ENCODE measurements at places on chromosomes 12 and 14.

GRCh38 chr12:27285403-27285802 lies 41.3 kb downstream of the STK38L start:
- DNase-seq: peak; percentile 42

GRCh38 chr12:6430124-6430989 lies 14.4 kb upstream of the CD27 start:
- peak; percentile 100 for DNase-seq

GRCh38 chr12:48512855-48513254 lies 12.6 kb upstream of the OR8S1 start:
- no peak for DNase-seq

- peak; percentile 51 for DNase-seq
Measured at GRCh38 chr12:77841521-77841920, 10.8 kb downstream of the NAV3 start.

GRCh38 chr14:54085232-54085761 lies 128.7 kb upstream of the BMP4 start:
- DNase-seq: peak; percentile 6

- DNase-seq: no peak
Measured at GRCh38 chr14:75554482-75554881, 23.9 kb upstream of the FLVCR2 start.

DNA sequence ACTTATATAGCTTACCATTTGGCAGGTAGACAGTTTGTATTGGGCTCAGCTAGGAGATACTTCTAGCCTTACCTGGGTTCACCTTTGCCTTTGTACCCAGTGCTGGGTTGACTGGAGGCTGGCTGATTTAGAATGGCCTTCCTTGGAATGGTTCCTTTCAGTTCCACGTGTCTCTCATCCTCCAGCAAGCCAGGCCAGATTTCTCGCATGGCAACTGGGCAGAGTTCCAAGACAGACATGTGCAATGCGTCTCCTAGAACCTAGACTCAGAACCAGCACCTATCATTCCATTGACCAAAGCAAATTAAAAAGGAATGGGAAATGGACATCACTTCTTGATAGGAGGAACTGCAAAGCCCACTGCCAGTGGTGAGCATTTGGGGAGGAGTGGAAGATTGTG lies 79.1 kb upstream of the BDKRB2 start:
- peak; percentile 31 for DNase-seq

GRCh38 chr14:64702493-64703394 lies 1.5 kb upstream of the PLEKHG3 start:
- no peak for DNase-seq

DNA sequence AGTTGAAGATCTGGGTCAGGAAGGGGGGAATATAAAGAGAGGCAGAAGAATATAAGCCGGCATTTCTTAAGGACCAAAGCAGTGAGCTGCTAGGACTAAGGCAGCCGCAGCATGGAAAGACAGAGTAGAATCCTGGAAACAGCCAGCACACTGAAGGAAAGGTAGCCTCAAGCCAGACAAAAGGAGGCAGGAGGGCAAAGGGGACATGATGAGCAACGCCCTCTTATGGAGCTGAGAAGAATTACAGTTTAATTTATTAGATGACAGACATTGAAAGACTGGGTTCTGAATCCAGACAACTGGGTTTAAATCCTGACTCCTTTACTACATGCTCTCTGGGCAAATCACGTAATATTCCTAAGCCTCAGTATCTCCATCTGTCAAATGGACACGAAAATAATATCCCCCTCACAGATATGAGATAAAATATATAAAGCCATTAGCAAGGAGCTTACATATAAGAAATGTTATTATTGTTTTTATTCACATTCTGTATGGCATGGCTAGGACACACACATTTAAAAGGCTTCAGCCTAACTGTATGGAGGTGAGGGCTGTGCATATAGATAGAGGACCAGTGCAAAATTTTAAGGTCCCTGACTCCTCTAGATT lies 8.1 kb upstream of the PCED1B start:
- no peak for DNase-seq

DNA sequence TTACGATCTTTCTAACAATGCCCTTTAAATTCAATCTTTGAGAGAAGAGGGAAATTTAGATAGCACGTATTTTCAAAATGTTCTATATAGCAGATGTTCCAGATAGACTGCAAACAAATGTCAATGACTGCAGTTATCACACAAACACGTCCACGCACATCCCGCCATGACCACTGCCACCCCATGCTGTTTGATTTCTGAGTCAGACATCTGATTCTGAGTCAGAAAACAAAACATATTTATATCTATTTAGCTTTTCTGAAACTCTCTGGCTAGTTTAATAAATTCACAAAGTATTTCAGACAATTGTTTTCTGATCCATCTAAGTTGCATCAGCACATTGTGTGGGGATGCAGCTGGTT lies 105.9 kb upstream of the BCAT1 start:
- DNase-seq: no peak

DNA sequence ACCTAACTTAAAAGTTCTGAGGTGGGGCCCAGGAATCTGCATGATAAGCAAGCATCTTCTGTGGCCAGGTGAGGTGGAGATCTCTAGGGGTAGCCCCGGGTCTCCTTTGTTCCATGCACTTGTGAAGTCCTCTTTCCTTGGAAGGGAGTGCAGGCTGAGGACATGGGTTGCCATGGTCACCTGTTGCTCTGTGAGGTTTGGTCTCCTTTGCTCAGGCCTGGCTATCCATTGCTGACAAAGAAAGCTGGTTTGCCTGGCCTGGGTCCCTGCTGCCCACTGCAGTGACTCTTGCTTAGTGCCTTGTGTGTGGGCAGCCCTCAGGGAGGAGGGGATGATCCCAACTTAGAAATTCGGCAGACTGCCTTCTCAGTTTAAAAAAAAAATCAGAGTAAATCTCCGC lies 11.1 kb downstream of the NRXN3 start:
- DNase-seq: no peak

DNA sequence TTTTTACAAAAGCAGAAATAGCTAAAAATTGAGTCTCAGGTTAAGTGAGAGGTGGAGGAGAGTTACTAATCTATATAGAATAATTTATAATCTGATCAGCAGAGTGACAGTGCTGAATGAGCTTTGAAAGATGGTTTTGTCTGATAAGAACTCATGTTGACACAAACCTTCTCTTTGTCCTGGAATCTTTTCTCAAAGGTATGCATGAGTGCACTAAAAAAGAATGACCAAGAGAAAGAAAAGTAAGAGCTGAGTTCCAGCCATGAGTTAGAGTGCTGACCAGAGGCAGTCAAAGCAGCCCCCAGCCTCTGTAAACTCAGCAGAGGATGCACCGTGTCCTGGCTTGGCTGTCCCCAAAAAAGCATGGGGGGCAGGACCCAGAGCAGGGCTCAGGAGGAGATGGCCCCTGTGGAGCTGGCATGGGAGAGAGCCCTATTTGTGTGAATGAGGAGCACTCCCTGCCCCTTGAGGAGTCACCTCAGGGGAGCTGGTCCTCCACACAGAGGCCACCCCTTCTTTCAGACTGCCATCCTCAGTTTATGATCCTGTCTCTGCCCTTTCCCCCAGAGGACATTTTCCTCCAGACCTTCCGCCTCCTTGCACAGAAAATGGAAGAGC lies 129.8 kb downstream of the SEC23A start:
- no peak for DNase-seq

- no peak for DNase-seq
Measured at GRCh38 chr12:53967421-53967925, 5.5 kb upstream of the HOXC11 start.

- no peak for DNase-seq
Measured at GRCh38 chr12:120901818-120902217, 2.3 kb downstream of the SPPL3 start.

- DNase-seq: peak; percentile 66
Measured at GRCh38 chr14:34331728-34332623, 130.1 kb downstream of the SPTSSA start.

- no peak for DNase-seq
Measured at GRCh38 chr12:18719922-18720510, 17.8 kb downstream of the PLCZ1 start.

GRCh38 chr12:119989361-119989730 lies 310 bp downstream of the BICDL1 start:
- DNase-seq: peak; percentile 35

DNA sequence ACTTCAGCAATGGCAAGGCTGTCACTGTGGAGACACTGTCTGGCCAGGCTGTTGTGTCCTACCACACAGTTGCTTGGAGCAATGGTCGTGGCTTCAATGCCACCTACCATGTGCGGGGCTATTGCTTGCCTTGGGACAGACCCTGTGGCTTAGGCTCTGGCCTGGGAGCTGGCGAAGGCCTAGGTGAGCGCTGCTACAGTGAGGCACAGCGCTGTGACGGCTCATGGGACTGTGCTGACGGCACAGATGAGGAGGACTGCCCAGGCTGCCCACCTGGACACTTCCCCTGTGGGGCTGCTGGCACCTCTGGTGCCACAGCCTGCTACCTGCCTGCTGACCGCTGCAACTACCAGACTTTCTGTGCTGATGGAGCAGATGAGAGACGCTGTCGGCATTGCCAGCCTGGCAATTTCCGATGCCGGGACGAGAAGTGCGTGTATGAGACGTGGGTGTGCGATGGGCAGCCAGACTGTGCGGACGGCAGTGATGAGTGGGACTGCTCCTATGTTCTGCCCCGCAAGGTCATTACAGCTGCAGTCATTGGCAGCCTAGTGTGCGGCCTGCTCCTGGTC lies 4.3 kb downstream of the LRP10 start:
- DNase-seq: no peak

- DNase-seq: peak; percentile 92
Measured at GRCh38 chr12:47021298-47021697, 58.1 kb upstream of the PCED1B start.

- DNase-seq: no peak
Measured at GRCh38 chr12:80316222-80316621, 127.8 kb upstream of the PTPRQ start.

GRCh38 chr12:53378724-53379388 lies 1.1 kb upstream of the SP1 start:
- DNase-seq: no peak

DNA sequence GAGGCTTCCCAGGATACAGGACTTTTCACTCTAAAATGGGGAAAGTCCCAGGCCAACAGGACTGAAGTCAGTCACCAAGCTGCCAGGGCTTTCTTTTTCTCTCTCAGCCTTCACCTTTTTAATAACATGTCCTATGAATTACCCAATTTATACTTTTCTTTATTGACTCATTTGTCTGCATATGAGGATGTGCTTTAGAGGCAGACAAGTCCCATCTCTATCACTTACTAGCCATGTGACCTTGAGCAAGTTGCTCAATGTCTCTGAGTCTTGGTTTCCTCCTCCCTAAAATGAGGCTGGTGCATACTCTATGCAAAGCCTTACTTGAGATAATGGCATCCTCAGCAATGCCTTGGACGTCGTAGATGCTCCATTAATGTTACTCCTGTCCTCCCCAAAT lies 98.1 kb upstream of the TMPO start:
- DNase-seq: peak; percentile 42

DNA sequence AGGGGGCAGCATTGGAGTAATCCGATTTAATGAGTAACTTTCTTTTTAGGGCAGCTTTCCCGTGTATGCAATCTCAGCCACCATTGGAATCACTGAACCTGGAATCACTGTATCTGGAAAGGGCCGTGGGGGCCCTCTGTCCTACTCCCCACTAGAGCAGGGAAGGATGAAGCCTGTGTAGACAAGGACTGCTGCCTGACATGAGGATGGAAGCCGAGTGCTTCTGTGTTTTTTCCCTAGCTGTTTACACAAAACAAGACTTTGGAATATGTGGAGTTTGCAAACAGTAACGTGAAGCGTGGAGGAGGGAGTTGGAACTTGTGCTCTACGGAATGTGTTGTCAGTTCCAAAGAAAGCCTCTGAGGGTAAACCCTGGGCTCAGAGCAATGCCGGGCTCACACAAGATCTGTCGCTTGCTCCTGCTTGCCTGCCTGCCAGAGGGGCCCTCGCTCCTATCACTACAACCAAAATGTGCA lies 32.4 kb upstream of the HDAC7 start:
- DNase-seq: no peak

DNA sequence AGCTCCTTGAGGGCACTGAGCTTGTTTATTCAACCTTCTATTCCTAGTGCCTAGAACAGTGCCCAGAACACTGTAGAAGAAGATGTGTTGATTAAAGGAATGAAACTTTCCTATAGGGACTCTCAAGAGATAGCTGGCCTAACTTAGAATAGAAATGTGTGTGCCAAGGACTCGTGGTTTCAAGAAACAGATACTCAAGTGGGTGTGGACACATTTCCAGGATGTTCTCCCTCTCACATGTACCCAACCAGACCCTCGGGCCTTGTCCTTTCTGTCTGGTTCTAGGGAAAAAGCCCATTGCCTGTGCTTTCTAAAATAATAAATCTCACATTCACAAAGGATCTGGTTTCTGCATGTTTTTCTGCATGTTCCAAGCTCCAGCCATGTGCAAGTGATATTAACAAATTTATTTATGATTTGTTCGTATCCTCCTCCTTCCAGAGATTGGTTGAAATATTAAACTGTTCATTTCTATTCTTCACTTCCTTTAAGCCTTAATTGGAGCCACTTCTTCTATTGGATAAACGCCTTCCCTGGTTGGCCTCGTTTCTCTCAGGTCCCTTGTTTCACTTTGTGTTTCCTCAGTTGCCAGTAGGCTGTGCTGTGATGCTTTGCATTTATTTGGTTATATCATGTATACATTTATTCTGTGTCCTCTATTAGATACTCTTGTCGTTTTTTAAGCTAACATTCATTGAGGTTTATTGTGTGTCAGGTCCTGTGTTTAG lies 89.8 kb downstream of the CRADD start:
- DNase-seq: peak; percentile 85
